Left renal pelvis (tissue), 4 donors: ENCODE measurements at places on chromosomes 3 and 15.

GRCh38 chr15:40543631-40544294, 21.1 kb downstream of the CCDC32 start:
- no peak for DNase-seq

- DNase-seq = no peak
Observed at GRCh38 chr3:172853921-172854666, 103.6 kb downstream of the ECT2 start.

GRCh38 chr3:182397164-182397563, 396.1 kb upstream of the ATP11B start:
- no peak for DNase-seq

DNA sequence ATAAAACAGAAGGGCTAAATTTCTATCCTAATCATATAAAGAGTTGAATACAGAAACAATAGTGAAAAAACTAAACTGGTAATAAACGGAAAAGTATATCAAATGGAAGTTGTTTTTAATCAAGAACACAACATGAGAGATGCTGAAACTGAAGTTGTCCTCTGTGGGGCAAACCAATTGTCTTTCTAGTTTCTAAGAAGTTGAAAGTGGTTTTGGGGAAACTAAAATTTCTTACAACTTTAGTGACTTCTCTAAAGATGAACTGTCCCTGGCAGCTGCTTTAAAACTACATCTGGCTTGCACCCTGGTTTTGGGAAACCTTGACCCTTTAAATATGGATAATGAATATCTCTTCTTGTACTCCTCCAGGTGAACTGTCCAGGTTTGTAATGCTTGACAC, 155.6 kb downstream of the ADAM10 start:
- no peak for DNase-seq

DNA sequence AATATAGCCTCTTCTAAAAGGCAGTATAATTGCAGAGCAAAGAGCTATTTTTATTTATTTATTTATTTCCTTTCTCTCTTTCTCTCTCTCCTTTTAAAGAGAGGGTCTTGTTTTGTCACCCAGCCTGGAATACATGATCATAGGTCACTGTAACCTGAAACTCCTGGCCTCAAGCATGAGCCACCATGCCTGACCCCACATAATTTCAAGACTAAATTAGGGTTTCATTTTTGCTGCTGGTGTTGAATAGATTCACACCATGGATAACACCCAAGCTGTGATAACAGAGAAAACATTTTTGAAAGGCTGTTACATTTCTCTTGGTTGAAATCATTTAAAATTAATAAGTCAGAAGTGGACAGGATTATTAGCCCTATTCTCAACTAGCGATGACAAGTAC, 131.6 kb downstream of the LEKR1 start:
- DNase-seq = no peak

GRCh38 chr3:47612879-47613278, 34.2 kb upstream of the CSPG5 start:
- DNase-seq = no peak

DNA sequence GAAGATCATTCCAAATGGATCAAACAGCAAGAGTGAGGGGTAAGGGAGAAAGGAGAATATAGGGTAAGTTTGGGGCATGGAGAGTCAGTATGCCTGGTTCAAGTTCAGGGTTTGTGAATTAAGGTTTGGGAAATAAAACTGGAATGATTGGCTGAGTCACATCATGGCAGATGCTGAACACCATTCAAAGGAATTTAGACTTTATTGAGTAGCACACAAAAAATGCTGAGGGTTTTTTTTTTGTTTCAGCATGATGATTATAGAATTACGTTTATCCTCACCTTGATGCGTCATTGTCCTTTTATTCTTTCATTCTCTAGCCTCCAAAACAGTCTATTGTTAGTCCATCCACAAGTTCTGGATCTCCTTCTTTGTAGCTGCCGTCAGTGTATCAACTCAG, 220.0 kb upstream of the UMPS start:
- no peak for DNase-seq

DNA sequence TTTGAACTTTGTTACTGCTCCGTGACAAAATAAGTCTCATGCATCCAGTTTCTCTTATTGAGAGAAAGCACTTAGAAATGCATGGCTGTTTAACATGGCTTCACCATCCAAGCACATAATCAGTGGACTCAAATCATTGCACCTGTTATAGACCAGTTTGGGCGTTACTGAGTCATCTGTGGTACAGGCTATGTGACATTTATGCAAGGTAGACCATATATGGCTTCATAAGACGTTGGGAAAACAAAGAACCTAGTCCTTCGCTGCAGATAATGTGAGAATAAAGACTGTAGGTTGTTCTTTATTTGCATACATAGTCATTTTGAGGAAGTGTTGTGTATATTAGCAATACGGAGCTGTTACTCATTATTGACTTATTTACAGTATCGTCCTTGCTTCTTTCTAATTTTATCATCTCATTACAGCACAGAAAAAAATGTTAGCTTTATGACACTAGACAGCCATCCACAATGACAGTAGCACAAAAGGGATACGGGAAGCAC, 374.7 kb downstream of the IL5RA start:
- DNase-seq = no peak

GRCh38 chr3:184460276-184460675, 80.4 kb downstream of the CHRD start:
- DNase-seq = no peak

- DNase-seq = no peak
Observed at GRCh38 chr3:106366352-106366751, 497.5 kb upstream of the CBLB start.

DNA sequence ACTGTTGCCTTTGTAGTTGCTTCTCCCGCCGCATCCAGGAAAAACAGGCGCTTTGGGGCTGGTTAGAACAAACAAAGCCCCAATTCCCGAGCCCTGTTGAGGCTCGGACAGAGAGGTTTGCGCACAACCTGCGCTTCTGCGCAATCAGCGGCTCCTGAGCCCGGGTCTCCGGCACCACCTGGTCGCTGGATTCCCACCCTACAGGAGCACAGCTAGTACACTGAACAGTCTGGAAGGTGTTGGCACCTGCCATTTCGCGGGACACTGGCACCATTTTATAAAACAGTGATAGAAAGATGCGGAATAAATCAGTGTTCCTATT, 13.8 kb downstream of the ZIC4 start:
- no peak for DNase-seq

- DNase-seq = no peak
Observed at GRCh38 chr3:158108445-158108985, 1.4 kb upstream of the RSRC1 start.

DNA sequence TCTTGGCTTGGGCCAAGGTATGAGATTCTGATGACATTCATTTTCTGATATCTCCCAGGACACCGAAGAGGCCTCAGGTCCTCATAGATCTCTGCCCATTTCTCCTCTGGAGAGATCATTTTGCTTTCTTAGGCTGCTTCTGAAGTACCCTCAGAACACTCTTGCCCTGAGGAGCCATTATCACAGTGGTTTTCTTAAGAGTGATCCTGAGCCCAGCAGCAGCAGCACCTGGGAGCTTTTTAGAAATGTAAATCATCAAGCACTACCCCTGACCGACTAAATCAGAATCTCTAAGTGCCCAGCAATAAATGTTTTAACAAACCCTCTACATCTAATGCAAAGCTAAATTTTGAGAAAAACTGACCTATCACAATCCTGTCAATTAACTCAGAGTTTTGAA, 40.6 kb upstream of the SLC9A9 start:
- DNase-seq = no peak

GRCh38 chr15:77167406-77167805, 96.5 kb upstream of the TSPAN3 start:
- DNase-seq = no peak

GRCh38 chr15:23645371-23646164, 2.1 kb downstream of the MAGEL2 start:
- no peak for DNase-seq

GRCh38 chr15:63517202-63517601, 12.8 kb downstream of the USP3 start:
- DNase-seq = no peak

GRCh38 chr15:91192285-91192684, 92.2 kb downstream of the SV2B start:
- no peak for DNase-seq

DNA sequence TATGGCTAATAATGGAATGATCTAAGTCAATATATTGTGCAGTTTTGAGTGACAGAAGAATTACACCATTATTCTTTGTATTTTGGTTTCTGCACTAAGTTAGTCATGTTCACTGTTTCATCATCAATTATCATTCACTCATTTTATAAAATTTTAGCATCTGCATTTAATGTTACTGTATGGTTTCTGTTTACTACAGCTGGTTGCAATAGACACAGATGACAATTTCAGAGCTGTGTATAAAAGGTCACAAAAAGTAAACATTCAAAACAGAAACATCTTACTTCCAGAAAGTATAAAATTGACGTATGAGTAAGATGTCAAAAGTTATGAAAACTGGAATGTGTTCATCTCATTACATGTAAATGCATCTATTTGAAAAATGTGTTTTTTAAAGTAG, 111.1 kb upstream of the GBE1 start:
- DNase-seq = no peak

GRCh38 chr15:47951781-47952180, 169.0 kb upstream of the SLC24A5 start:
- DNase-seq = no peak

GRCh38 chr3:150783920-150784746, 21.2 kb upstream of the SIAH2 start:
- no peak for DNase-seq

DNA sequence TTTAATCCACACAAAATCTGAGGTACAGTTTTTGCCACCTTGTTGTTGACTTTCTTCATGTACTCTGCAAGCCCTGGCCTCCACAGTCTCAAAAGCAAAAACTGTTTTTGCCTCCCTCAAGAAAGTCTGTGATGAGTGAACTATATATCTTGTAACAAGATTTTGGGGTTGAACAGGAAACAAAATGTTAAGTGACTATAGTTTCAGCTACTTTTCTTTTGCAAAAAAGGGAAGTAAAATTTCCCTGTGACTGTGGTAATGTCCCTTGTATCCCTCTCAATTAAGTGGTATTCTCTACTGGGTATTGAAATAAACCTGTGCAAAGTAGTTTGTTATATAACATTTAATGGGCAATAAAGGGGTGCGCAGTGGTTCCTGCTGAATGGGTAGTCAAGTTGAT, 21.3 kb upstream of the SCAANT1 start:
- no peak for DNase-seq

DNA sequence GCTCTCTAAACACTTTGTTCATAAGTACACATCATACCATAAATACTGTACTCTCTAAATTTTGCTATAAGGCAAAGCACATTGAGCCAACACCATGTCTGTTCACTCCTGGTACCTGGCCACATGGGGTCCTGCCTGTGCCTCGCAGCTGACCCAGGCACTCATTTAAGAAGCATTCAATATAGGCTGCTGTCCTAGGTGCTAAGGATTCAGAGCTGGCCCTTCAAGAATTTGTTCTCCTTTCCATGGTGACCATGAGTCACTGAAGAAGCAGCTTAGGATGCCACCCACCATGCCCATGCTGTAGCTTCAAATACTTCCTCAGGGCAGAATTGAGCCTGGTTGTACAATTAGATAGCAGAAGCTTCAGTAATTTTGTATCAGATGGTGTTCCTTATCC, 119.2 kb upstream of the ZBED2 start:
- no peak for DNase-seq

DNA sequence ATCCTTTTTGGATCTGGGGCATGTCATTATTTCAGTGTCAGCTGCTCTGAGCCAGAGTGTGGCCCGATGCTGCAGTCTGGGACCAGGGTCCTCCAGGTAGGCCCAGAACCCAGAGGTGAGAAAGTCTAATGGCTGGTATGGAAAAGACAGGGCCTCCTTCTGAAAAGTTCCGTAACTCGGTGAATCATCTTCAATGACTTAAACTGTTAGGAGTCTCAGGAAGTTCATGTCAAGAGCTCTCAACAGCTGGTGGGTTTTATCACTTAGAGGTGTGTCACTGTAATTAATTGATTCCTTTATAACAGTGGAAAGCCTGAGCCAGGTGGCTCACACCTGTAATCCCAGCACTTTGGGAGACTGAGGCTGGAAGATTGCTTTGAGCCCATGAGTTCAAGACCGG, 28.5 kb upstream of the PDE8A start:
- no peak for DNase-seq

DNA sequence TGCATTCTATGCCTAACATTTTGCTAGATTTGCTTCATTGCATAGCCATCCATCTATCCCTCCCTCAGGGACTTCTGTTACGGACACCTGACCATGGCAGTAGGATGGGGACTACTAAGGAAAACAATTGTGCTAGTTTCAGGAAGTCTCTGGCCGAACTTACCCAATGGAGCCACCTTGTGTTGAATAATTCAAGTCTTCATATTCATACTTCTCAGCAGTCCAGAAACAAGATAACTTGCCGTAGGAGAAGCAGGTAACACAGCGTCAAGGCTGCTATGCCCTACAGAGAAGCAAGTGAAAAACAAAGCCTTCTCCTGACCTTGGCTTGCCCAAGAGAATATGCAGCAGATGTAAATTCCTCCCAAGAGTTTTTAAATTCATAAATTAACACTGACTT, 685.3 kb downstream of the GRM7 start:
- peak; percentile 24 for DNase-seq

DNA sequence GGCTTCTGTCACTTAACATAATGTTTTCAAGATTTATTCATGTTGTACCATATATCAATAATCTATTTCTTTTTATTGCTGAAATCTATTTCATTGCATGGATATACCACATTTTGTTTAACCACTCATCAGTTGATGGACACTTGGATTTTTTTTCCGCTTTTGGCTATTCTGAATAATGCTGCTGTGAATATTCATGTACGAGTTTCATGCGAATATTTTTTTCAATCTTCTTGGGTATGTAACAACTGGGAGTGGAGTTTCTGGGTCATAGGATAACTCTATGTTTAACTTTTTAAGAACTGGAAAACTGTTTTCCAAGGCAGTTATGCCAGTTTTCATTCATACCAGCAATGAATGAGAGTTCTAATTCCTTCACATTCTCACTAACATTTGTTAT, 21.7 kb upstream of the GPR160 start:
- DNase-seq = no peak
